CD4-positive, alpha-beta memory T cell (primary cell): ENCODE measurements at places on chromosomes 11 and 22. TPM values are rescaled to one million over a fixed set of nuclear protein-coding genes. Genes with fewer than 3 reads are reported as not detected.

GRCh38 chr11:36874291-36874690 lies 276.3 kb upstream of the RAG2 start:
- H3K4me3 ChIP-seq = no peak overlapping the region
- no peak overlapping the region for H3K27ac ChIP-seq
- H3K4me1 ChIP-seq = no peaks in the 10 kb centered on the region
- no peaks in the 10 kb centered on the region for H3K36me3 ChIP-seq

- H3K4me1 ChIP-seq = no peaks in the 10 kb centered on the region
- no peak overlapping the region for H3K27ac ChIP-seq
- H3K36me3 ChIP-seq = no peaks in the 10 kb centered on the region
- DNase-seq = no peak
Observed at GRCh38 chr11:112465433-112466024, 204.9 kb upstream of the PLET1 start.

Gene OR52I2
- not detected for total RNA-seq

DNA sequence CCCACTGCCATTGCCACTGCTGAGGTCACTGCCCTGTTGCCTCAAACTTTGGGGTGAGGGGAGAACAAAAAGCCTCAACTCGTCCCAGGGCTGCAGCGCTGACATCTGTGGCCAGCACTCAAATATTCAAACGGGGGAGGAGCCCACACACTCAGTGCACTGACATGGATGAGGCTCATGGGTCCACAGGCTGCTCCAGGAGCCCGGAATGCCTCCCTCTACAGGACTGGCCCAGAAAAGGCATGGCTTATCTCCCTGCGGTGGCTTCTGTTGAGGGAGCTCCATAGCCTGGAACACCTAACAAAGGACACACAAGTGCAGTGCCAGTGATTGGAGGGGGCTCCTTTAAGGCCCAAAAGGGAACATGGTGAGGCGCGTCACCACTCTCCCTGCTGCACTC lies 341.1 kb upstream of the LUZP2 start:
- H3K36me3 ChIP-seq = no peaks in the 10 kb centered on the region
- H3K4me3 ChIP-seq = no peak overlapping the region
- H3K4me1 ChIP-seq = no peaks in the 10 kb centered on the region
- no peak for DNase-seq
- H3K27me3 ChIP-seq = no peaks in the 10 kb centered on the region
- no peak overlapping the region for H3K27ac ChIP-seq

- H3K27ac ChIP-seq = no peak overlapping the region
- H3K27me3 ChIP-seq = no peaks in the 10 kb centered on the region
- H3K4me1 ChIP-seq = no peaks in the 10 kb centered on the region
- DNase-seq = no peak
Observed at GRCh38 chr11:92180226-92180625, 44.4 kb upstream of the FAT3 start.

DNA sequence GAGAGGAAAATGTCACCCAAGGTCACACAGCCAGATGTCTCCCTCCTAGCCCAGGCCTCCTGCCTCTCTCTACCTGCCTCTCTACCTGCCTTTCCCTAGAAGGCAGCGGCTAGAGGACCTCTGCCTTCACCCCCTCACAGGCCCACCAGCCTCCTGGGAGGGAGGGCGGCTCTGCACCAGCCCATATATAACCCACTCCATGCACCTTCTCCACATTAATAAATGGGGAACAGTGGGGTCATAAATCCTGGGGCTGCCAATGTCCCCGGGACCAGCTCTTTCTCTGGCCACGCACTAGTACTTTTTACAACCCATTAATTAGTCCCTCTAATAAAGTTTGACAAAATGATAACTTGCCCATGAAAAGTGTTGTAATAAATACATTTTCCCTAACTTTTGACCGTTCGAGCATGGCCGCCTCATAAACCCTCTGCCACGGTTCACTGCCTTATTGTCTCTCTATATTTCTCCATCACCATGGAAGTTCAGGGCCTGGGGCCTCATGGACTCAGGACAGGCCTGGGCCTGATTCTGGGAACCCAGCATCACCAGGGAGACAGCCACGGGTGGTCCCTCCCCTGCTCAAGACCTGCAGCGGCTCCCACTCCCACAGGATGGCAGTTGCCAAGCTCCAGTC lies 102.1 kb downstream of the MN1 start:
- no peak for DNase-seq
- H3K27ac ChIP-seq = no peak overlapping the region
- H3K4me1 ChIP-seq = no peaks in the 10 kb centered on the region
- H3K36me3 ChIP-seq = no peaks in the 10 kb centered on the region

DNA sequence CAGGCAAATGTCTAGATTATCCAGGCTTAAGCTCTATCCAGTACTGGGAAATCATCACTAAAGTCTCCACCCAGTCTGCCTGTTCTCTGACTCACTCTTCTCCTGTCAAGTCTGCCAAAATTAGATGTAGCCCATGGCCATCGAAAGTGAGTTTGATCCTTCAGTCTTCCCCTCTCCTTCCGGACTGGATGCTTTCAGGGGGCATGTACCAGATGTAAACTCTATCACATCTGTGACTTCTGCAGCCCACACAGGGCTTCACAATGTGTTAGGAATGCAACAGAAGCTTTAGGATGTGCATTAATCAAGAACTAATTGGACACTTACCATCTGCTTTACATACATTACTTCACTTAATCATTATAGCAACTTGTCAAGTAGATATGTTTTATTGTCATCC lies 12.3 kb downstream of the ME3 start:
- no peak overlapping the region for H3K4me3 ChIP-seq
- H3K36me3 ChIP-seq = no peaks in the 10 kb centered on the region
- H3K4me1 ChIP-seq = no peaks in the 10 kb centered on the region
- H3K27me3 ChIP-seq = no peaks in the 10 kb centered on the region
- no peak for DNase-seq
- no peak overlapping the region for H3K27ac ChIP-seq

Gene IFITM1
- total RNA-seq = 121 TPM

GRCh38 chr22:33022231-33022630 lies 36.0 kb downstream of the SYN3 start:
- H3K4me3 ChIP-seq = no peak overlapping the region
- no peak overlapping the region for H3K27ac ChIP-seq
- H3K36me3 ChIP-seq = no peaks in the 10 kb centered on the region

Gene ALDH3B2
- not detected for total RNA-seq

Gene TBX1
- not detected for total RNA-seq

- H3K4me1 ChIP-seq = peaks cover 32% of the 10 kb centered on the region
- H3K36me3 ChIP-seq = peaks cover 6% of the 10 kb centered on the region
- H3K4me3 ChIP-seq = peak overlapping the region; percentile 85
- no peaks in the 10 kb centered on the region for H3K27me3 ChIP-seq
- H3K27ac ChIP-seq = peak overlapping the region; percentile 96
Observed at GRCh38 chr11:3056296-3057068, 741 bp downstream of the CARS1 start.

Gene APLNR
- total RNA-seq = not detected

DNA sequence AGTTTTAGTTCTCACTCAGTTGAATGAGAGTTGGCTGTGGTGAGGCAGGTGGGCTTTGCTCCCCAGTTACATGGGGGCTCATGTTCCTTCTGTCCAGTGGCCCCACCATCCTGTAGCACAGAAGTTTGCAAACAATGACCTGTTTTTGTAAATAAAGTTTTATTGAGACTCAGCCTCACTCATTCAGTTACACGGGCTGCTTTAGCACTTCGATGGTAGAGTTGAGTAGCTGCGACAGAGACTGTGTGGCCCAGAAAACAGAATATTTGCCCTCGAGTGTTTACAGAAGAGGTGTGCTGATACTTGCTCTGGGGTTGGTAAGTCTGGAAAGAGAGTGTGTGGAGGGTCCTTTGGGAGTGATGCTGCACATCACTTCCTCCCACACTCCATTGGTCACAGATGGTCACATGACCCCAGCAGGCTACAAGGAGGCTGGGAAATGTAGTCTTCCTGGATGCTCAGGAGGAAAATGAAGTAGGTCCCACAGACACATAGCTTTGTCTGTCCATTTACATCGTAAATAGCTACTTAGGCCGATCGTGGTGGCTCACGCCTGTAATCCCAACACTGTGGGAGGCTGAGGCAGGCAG lies 34.6 kb downstream of the IFT27 start:
- H3K27ac ChIP-seq = no peak overlapping the region
- H3K27me3 ChIP-seq = no peaks in the 10 kb centered on the region
- DNase-seq = no peak
- no peaks in the 10 kb centered on the region for H3K36me3 ChIP-seq
- no peak overlapping the region for H3K4me3 ChIP-seq

DNA sequence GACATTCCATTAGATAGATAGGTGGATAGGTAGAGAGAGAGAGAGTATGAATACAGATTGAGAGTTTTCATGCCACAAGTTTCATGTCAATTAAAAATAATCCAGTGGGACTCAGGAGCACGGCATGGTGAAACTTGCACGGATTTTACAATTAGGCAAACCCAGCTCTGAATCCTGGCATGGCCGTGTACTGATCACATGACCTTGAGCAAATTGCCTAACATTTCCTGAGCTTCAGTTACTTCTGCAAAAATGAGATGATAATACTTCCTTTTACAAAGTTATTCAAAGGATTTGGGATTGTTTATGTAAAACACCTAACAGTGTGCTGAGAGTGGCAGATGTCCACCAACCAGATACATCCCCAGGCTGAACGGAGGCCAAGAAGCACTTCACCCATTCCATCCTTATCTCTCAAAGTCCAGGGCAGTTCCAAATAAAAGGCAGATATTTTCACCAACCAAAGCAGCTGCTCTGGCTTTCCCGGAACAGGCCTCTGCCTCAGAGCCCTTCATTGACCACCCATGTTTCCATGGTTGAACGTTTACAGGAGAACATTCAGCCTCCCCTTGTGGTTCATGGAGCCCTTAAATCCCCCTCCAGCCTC lies 17.9 kb downstream of the APLNR start:
- H3K4me1 ChIP-seq = no peaks in the 10 kb centered on the region
- no peaks in the 10 kb centered on the region for H3K27me3 ChIP-seq
- no peak for DNase-seq
- no peaks in the 10 kb centered on the region for H3K36me3 ChIP-seq

DNA sequence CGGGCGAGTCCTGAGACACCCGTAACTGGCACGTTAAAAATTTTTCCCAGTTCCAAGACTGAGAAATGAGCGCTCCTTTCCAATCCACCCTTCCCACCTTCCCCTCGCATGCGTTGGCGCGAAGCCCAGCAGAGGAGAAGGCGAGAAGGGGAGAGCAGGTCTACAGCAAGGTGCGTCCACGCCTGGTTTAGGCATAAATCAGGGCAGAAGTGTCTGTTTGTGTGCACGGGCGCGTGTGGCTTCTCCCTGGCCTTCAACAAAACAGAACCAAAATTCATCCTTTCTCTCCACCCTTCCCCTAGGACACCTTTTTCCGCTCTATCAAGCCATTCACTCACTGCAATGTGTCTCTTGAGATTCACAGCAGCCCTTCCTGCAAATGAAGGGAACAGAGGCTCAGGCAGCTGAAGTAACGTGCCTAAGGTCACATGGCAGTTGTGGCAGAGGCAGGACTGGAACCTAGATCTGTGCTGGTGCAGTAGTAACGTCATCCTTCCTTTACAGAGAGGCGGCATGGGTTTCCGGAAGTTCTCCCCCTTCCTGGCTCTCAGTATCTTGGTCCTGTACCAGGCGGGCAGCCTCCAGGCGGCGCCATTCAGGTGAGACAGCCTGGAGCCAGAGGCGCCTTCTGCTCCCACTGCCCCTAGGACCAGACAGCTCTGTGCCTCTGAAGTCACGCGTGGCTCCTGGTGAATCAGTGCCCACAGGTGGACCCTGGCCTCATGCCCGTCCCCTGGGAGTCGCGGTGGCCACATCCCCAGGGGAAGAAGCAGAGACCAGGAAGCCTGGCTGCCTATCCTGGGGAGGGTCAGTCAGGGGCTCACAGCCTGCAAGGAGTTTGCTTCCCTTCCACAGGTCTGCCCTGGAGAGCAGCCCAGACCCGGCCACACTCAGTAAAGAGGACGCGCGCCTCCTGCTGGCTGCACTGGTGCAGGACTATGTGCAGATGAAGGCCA lies 1.1 kb downstream of the CALCB start:
- peaks cover 17% of the 10 kb centered on the region for H3K4me1 ChIP-seq
- H3K36me3 ChIP-seq = no peaks in the 10 kb centered on the region
- H3K27ac ChIP-seq = no peak overlapping the region
- peak overlapping the region; percentile 54 for H3K4me3 ChIP-seq
- peak; percentile 85 for DNase-seq

DNA sequence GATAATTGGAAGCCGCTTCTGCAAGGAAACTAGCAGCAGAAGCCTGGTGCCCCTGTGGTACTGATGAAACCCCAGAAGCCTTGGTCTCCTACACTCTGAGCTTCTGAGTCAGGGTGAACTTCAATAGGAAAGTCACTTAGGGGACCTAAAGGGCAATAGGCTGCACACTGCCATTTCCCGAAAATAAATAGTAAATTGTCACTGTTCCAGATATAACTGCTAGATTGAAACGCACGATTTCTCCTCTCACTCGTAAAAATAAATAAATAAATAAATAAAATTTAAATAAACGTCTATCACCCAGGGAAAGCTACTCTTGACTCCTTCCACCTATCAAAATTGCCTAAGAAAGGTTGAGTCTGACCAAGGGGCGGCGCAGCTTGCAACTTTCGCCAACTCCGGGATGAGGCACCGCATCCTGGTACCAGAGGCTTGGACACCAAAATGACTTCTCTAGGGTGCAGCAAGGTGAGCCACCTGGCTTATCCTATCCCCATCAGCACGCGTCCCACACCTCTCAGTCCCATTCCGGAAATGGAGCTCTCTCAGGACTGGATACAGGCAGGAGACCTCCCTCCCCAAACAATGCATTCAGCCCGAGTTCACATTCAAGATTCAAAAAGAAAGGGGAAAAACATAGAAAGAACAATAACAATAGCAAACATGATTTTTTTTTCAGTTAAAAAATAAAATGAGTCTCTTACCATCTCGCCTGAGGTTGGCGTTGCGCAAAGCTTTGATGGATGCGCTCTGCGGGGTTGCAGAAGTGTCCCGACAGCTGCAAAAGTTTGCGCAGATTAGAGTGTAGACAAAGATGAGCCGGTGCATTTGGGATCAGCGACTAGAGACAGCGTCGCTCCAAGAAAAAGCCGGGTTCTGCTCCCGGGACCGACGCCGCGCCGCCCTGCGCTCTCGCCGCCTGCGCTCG lies 583 bp downstream of the PDGFD start:
- no peak overlapping the region for H3K27ac ChIP-seq
- no peaks in the 10 kb centered on the region for H3K36me3 ChIP-seq
- H3K27me3 ChIP-seq = no peaks in the 10 kb centered on the region
- DNase-seq = no peak

- H3K27ac ChIP-seq = peak overlapping the region; percentile 21
- H3K36me3 ChIP-seq = no peaks in the 10 kb centered on the region
- DNase-seq = peak; percentile 84
- peaks cover 44% of the 10 kb centered on the region for H3K4me1 ChIP-seq
- no peaks in the 10 kb centered on the region for H3K27me3 ChIP-seq
- H3K4me3 ChIP-seq = no peak overlapping the region
Observed at GRCh38 chr11:64885367-64886286, 7.2 kb upstream of the EHD1 start.
